NCI-H1092 treated with DMSO at 0.1 percent for 48 hours (cell line): ENCODE measurements at places on chromosomes 13 and 19.

GRCh38 chr19:51503286-51503817 is 1.8 kb upstream of the SIGLEC12 start:
- DNase-seq = no peak

DNA sequence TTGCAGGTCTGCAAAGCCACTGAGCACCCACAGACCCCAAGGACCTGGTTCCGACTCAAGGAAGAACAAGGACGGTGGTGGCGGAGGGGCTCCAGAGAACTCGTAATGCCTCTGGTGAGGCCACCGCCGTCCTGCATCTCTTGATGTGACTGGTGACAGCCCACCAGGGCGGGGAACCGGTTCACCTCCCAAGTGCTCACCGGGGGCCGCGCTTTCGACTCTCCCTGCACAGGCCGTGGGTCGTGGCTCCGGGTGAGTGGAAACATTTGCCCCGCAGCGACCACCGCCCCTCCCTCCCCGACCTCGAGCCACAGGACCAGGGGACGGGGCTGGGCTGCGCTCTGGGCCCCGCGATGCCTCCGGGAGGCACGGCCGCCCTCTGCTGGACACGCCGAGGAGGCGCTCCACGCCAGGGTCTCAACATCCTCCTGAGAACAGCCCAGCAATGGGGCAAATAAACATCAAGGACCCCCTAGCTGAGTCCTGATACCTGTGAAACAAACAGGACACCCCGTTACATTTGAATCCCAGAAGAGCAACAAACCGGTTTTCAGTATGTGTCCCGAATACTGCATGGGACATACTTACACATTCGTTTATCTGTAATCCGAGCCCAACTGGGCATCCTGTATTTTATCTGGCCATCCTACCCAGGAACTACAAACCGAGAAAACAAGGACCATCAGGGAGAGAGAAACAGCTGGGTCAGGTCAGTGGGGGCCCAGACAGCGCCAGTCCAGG is 3.9 kb upstream of the PLPP2 start:
- DNase-seq = peak; percentile 36

GRCh38 chr19:7681340-7682174 is 924 bp downstream of the TRAPPC5 start:
- no peak for DNase-seq

DNA sequence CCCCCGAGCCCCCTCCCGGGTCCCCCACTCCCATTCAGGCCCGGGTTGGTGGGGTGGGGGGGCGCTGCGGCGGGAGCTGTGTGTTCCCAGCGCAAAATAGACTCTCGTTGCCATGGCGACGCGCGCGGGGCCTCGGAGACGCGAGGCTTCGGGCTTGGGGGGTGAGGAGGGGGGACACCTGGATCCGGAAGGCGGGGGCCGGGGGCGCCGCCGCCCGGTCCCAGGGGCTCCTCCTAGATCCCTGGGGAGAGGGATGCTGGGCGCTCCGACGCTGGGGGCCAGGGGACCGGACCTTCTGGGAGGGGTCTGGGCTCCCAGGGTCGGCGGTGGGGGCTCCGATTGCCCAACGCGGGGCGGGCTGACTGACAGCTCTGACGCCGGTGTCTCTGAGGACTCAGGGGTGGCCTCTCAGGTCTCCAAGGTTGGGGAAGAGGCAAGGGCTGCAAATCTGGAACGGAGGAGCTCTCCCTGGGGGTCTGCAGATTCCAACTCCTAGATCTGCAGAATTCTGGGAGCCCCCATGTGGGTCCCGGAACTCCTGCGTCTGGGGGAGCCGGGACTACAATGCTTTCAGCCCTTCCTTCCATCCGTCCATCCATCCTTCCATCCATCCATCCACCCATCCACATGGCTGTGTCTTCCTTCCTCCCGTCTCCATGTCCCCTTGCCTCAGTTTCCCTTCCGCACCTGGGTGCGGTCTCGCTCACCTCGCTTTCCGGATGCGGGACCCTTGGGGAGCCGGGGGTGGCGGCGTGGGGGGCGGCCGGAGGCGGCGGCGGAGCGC is 9.1 kb upstream of the SHISA7 start:
- peak; percentile 30 for DNase-seq

GRCh38 chr19:3649888-3650287 is 23.3 kb upstream of the CACTIN start:
- DNase-seq = no peak

DNA sequence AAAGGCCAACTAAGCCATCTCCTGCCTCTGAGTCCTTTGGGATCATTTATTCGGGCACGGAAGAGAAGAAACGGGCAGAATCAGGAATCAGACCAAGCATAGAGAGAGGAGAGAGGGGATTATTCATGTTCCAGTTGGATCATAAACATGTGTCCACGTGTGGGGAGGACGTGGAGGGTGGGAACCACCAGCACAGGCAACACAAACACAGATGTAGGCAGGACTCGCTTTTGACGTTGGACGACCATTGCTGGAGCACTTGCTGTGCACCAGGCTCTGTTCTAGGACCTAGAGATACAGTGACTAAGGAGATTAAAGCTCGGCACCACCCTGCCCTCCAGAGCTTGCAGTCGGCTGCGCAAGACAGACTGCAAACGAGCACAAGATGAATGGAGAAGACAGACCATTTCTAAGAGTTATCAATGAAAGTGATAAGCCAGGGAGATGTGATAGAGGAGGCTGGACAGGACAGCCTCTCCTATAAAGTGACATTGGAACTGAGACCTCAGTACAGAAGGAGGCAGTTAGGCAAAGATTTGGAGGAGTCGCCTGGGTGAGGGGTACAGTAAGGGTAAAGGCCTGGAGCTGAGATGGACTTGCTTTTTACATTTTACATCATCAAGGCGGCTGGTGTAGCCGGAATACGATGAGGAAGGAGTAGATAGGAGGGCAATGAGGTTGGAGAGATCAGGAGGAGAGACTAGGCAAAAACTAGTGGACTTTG is 716 bp downstream of the SH2D3A start:
- DNase-seq = no peak

DNA sequence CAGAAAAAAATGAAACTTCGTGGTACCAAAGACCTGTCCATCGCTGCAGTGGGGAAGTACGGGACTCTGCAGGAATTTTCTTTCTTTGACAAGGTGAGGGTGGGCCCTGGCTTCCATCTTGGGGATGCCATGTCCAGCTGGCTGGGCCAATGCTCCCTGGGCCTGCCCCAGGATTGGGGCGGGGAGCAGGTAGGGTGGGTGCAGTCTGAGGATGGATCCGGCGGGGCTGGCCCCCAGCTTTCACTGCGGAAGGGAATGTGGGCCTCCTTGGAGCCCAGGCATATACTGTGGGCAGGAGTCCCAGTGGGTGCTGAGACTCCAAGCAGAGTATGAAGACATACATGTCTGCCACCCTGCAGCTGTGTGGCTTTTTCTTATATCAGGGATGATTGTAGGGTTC is 23.9 kb downstream of the SIN3B start:
- DNase-seq = no peak

GRCh38 chr13:50626101-50626547 is 217.4 kb downstream of the DLEU7 start:
- DNase-seq = no peak

DNA sequence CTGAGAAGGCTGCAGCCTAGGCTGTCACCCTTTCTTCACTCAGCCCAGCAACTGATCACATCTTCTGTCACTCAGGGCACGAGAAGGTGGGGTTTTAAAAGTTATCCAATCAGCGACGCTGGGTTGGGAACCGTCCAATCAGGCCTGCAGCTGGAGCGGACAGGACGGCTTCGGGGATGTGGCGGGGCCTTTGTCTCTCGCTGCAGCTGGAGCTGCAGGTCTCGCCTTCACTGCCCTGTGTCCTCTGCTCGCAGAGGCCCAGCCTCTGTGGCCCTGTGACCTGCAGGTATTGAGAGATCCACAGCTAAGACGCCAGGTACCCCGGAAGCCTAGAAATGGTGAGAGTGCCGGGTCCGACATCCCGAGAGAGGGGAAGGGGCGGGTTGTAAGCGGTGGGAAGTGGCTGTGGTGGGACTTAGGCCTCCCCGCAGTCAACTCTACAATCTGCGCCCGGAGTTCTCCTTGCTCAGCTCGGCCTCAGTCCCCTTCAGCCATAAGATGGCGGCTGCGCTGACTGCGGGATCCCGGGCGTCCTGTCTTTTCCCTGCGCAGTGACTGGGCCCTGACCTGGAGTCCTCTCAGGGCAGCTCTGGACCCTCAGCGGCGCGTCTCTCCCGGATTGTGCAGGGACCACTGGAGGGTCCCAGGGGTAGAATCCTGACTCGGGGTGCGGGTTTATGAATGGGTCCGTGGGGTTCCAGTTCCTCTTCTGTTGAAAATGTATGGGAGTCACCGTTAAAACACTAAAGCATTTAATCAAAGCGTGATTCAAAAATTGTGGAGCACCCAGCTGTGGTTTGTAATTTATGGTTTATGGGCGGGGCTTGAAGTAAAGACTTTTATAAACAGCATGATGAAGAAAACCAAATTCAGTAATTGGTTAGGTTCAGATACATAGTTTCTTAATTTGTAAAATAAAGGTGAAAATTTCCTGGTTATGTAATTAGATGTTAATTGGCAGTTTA is at the start of gene ZNF714:
ZNF714 (plus strand) TSS at position 193 of the 965 bp plus-strand sequence. CDS start 16,066 bp downstream, outside the sequence.
- DNase-seq = peak; percentile 71

DNA sequence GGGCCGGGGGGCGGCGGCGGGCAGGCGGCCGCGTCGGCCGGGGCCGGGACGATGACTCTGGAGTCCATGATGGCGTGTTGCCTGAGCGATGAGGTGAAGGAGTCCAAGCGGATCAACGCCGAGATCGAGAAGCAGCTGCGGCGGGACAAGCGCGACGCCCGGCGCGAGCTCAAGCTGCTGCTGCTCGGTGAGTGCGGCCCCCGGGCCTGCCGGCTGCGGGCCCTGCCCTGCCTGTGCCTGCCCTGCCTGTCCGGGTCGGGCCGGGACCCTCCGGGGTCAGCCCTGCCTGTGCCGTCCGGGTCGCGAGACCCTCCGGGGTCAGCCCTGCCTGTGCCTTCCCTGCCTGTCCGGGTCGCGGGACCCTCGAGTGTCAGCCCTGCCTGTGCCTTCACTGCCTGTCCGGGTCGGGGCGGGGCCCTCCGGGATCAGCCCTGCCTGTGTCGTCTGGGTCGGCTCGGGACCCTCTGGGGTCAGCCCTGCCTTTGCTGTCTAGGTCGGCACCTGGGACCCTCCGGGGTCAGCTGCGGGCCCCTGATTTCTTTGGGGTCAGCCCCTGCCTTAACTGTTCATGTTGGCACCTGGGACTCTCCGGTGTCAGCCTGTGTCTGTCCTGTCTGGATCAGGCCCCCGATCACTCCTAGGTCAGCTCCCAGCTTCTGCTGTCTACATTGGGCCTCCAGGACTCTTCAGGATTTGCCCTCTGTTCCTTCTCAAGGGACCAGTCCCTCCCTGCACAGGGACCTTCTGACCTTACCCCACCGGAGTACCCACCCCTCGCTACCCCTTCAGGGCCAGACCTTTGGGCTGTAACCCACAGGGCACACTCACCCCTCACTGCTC is 659 bp downstream of the GNA11 start:
- no peak for DNase-seq

DNA sequence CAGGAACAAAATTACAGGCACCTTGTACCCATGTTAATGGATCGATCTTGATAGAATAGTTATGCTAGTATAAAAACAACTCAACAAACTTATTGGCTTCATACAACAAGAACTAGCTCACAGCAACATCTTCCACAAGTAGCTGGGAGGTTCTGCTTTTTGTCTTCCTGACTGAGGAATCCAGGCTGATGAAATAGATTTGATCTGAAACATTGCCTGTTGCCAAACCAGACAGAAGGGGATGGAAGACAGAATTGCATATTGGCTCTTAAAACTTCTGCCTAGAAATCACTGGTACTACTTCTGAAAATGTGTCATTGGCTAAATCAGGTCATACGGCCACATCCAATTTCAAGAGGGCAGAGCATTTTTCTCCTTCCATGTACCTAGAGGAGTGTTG is 267.3 kb downstream of the RFC3 start:
- DNase-seq = no peak
